ENCODE measurements at places on chromosomes 11 and 22. TPM values are rescaled to one million over a fixed set of nuclear protein-coding genes. Genes with fewer than 3 reads are reported as not detected.

BTBD18 gene
- not detected for total RNA-seq

GGTLC3 gene
- total RNA-seq, result not detected

BLID gene
- total RNA-seq, result 0.71 TPM

RASSF10 gene
- 6.5 TPM for total RNA-seq

GATD1 gene
- total RNA-seq, result 27.6 TPM

HTR3B gene
- total RNA-seq, result not detected

CBX7 gene
- total RNA-seq, result 0.21 TPM

INSC gene
- not detected for total RNA-seq

RASGRP2 gene
- not detected for total RNA-seq

KRTAP5-1 gene
- not detected for total RNA-seq

SORL1 gene
- total RNA-seq, result 12.9 TPM

HEPHL1 gene
- total RNA-seq, result 0.79 TPM

SLC43A3 gene
- 39.1 TPM for total RNA-seq

OR4A47 gene
- not detected for total RNA-seq

TSSK2 gene
- not detected for total RNA-seq

P2RX6 gene
- total RNA-seq, result 0.21 TPM

RNF26 gene
- 15.0 TPM for total RNA-seq

CASP12 gene
- not detected for total RNA-seq

ANGPTL5 gene
- total RNA-seq, result not detected

FADS3 gene
- total RNA-seq, result 18.3 TPM

PKNOX2 gene
- 0.71 TPM for total RNA-seq

APBB1 gene
- total RNA-seq, result 3.3 TPM

FGF3 gene
- total RNA-seq, result not detected

SMTNL1 gene
- total RNA-seq, result not detected

CASP5 gene
- total RNA-seq, result not detected

GNG3 gene
- not detected for total RNA-seq

TPST2 gene
- total RNA-seq, result 40.2 TPM

LRRC74B gene
- not detected for total RNA-seq

OR51B4 gene
- not detected for total RNA-seq

CTSF gene
- 4.6 TPM for total RNA-seq

ST14 gene
- 146 TPM for total RNA-seq

PIM3 gene
- total RNA-seq, result 81.5 TPM

SCGB1C1 gene
- total RNA-seq, result not detected

P2RY2 gene
- total RNA-seq, result 46.1 TPM

SLC15A3 gene
- total RNA-seq, result 0.07 TPM

HIRA gene
- 17.3 TPM for total RNA-seq

LDLRAD3 gene
- total RNA-seq, result 3.5 TPM

MS4A7 gene
- not detected for total RNA-seq

GAL3ST1 gene
- not detected for total RNA-seq

RBM7 gene
- total RNA-seq, result 4.4 TPM

CST6 gene
- total RNA-seq, result 8.9 TPM

RPS6KB2 gene
- total RNA-seq, result 85.2 TPM

GRM5 gene
- total RNA-seq, result not detected

GGTLC2 gene
- total RNA-seq, result not detected

KRTAP5-2 gene
- total RNA-seq, result not detected

SEPTIN3 gene
- total RNA-seq, result not detected

P4HA3 gene
- 0.71 TPM for total RNA-seq

PRG3 gene
- total RNA-seq, result not detected

GRAP2 gene
- total RNA-seq, result not detected

HOATZ gene
- not detected for total RNA-seq

TOLLIP gene
- total RNA-seq, result 68.9 TPM

OMP gene
- 3.3 TPM for total RNA-seq

TRIM6 gene
- total RNA-seq, result 4.7 TPM

MYRF gene
- 1.6 TPM for total RNA-seq

OR8A1 gene
- total RNA-seq, result not detected

MPPED1 gene
- not detected for total RNA-seq

DCHS1 gene
- total RNA-seq, result 0.21 TPM

C11orf97 gene
- total RNA-seq, result not detected

SERHL2 gene
- total RNA-seq, result 5.8 TPM

ATP6V1E1 gene
- total RNA-seq, result 86.4 TPM

Measured in airway epithelial cell (primary cell).